ENCODE measurements at places on chromosomes 2 and 18.

- no peak for DNase-seq
These were observed 107.9 kb upstream of the IL1R2 start for GRCh38 chr2:101883860-101884259.

GRCh38 chr2:49240608-49241007, 86.3 kb upstream of the FSHR start:
- no peak for DNase-seq

- no peak for DNase-seq
These were observed 132.1 kb upstream of the ARL4C start for GRCh38 chr2:234628953-234629352.

GRCh38 chr2:60533101-60534051, 20.1 kb downstream of the BCL11A start:
- no peak for DNase-seq

- no peak for DNase-seq
These were observed 293.8 kb downstream of the LRRTM4 start for GRCh38 chr2:77228391-77228790.

GRCh38 chr2:199606193-199606780, 148.5 kb upstream of the SATB2 start:
- DNase-seq = no peak

DNA sequence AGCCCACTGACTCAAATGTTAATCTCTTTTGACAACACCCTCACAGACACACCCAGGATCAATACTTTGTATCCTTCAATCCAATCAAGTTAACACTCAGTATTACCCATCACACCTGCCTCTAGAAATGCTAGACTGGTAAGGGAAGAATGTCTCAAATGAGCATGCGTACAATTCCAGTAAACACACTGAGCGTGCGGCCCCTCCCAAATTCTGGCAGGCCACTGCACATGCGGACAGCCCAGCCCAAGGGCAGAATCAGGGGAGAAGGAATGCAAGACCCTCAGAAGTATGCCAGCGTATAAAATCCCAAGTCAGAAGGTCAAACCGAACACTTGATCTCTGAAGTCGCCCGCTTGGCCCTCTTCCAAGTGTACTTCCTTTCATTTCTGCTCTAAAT, 7.6 kb upstream of the EMILIN2 start:
- DNase-seq = no peak

GRCh38 chr18:10051877-10052631, 138.2 kb downstream of the VAPA start:
- no peak for DNase-seq

- DNase-seq = no peak
These were observed 211.9 kb upstream of the SMAD2 start for GRCh38 chr18:48142353-48142752.

DNA sequence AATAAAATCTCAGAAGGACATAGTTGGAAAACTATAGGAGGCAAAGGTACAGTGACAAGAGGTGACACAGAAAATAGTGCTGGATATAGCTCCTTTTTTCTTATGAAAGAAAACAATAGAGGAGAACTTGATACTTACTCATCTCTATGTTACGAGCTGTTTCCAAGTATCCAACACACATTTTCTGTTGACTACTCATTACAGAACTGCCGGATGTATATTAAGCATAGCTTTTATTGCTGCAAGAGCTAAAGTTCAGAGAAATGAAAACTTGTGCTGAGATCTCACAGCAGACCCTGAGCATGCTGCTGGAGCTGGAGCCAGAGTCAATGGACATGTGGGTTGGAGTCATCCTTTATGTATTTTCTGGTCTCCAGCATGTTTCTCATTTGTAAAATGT, 210.0 kb upstream of the NT5C1B start:
- DNase-seq = no peak

- no peak for DNase-seq
These were observed 12.0 kb downstream of the NEDD4L start for GRCh38 chr18:58055890-58056558.
